CD4-positive, alpha-beta T cell treated with Interleukin-10 for 1 hour (primary cell): ENCODE measurements at places on chromosomes 2 and 18.

GRCh38 chr2:226450141-226450540, 349.5 kb downstream of the IRS1 start:
- DNase-seq: no peak

DNA sequence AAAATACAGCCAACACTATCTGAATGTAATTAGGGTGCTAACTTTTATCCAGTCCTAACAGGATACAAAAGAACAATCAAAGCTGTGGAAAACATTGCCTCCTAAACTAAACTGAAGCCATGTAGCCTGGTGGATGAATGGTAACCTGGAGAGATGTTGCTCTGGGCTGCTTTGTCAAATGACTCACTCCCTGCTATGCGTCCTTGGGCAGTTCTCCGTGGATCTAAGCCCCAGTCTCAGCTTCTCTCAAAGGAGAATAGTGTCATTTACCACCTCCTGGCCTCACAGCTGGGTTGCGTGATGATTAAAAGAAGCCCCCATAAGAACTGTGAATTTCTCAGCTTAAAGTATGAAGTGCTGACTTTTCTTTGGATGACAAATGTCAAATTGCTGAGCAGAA, 203.7 kb downstream of the ICOS start:
- DNase-seq: no peak

DNA sequence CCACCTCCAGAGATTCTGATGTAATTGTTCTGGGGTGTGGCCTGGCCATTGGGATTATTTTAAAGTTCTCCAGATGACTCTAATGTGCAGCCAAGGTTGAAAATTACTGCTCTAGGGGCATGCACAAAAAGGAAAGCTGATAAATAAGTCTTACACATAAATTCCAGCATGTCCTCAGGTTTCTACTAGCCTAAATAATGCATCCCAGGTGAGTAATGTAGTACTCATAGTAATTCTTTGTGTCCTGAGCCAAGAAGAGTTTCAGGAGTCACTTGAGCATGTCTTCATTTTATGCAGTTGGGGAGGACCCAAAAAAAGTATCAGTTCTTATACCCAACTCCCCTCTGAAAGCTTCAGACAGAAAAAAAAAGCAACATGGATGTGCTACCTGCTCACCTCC, 130.1 kb upstream of the SP5 start:
- DNase-seq: no peak

- no peak for DNase-seq
Measured at GRCh38 chr2:234661175-234661574, 164.3 kb upstream of the ARL4C start.

- no peak for DNase-seq
Measured at GRCh38 chr2:177284531-177284930, 20.0 kb upstream of the NFE2L2 start.

GRCh38 chr2:224009605-224010315, 29.3 kb downstream of the SERPINE2 start:
- no peak for DNase-seq

DNA sequence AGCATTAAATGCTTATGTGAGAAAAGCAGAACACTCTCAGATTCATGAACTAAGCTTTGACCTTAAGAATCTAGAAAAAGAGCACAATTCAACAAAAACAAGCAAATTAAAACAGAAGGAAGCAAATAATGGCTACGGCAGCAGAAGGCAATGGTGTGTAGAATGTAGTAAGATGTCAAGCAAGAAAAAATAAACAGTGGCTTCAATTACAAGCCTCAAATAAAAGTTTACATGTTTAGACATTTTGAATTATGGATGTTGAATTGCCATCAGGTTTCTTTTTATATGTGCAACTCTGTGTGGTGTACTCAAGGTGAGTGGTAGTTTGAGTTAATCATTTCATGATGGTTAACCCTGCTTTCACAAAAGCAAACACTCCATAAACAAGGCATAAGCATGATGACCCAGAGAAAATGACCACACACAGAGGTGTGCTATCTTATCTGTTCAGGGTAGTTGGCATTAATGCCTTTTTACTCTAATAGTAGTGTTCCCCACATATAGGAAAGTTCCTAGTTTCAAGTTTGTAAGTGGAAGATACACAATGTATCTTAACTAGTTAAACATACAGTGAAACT, 207.1 kb downstream of the FIGN start:
- no peak for DNase-seq

DNA sequence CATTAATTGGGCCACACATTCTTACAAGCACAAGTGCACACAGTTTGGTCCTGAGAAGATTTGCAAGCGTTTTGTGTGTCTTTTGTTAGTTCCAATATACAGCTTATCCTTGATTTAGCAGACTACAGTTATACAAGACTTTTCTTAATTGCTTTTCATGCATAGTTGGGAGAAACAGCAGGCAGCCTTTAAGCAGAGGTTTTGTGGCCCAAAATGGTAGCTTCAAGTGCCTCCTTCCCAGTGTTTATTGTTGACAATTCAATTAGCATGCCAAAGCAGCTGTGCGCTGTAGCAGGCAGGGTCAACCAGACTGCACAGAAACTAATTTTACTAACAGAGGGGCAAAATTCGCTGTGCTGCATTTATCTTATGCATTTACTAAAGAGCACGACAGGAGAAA, 47.5 kb downstream of the FRZB start:
- no peak for DNase-seq

- DNase-seq: no peak
Measured at GRCh38 chr18:77133835-77134496, 1.4 kb upstream of the MBP start.

DNA sequence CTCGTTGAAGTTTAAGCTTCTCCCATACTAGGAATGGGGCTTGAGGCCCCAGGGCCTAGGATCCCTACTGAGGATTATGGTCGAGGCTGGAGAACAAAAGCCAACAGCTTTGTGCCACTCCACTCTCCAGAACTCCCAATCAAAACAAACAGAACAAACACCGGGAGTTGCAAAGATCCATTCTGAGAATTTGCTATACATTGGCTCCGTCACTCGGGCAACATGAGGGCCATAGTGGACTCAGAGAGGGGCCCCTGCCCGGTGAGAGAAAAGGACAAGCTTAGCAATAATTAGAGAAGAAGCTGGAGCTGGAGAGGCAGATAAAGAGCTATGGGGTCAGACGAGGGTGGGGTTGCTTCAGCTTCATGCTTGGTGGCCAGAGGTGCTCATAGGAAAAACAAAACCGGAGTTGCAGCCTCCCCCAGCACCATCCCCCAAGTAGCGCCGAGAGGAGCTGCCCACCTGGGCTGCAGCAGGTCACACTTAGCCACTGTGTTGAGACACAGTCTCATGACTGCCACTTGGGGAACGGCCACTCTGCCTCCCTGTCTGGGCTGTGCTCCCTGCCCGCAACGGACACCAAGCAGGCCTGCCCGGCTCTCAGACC, 142.3 kb upstream of the HAAO start:
- DNase-seq: no peak

DNA sequence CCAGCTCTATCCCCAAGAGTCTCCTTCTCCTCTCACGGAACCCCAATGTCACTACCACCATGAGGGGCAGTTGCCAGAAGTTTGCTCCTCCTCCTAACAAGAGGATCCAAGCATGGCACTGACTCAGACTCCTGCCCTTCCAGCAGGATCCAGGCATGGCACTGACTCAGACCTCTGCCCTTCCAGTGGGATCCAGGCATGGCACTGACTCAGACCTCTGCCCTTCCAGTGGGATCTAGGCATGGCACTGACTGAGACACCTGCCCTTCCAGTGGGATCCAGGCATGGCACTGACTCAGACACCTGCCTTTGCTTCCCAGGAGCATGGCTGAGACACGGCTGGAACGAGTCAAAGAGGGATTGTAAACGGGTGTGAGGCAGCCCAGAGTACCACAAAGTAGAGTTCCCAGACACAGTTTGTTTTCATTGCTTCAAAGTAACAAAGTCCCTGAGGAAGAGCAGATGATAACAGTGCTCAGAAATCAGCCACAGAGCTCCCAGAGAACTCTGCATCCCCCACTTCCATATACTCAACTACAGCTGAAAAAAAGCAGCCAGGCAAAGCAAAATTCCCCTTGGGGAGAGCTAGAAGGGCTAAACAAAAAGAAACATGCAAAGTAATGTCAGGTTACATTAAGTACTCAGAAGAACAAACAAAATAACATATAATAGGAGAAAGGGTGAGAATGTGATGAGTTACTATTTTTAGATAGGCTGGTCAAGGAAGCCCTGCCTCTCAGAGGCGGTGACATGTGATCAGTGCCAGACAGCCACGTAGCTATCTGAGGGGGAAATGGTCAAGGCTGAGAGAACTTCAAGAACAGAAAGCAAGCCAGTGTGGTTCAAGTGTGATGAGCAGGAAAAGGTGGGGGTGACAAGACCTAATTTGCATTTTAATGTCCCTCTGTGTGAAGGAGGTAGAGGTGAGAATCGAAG, 3.0 kb downstream of the BUB1 start:
- peak; percentile 79 for DNase-seq

- no peak for DNase-seq
Measured at GRCh38 chr2:174183076-174183475, 65.3 kb downstream of the OLA1 start.
